ENCODE measurements at places on chromosomes 7 and 10.

DNA sequence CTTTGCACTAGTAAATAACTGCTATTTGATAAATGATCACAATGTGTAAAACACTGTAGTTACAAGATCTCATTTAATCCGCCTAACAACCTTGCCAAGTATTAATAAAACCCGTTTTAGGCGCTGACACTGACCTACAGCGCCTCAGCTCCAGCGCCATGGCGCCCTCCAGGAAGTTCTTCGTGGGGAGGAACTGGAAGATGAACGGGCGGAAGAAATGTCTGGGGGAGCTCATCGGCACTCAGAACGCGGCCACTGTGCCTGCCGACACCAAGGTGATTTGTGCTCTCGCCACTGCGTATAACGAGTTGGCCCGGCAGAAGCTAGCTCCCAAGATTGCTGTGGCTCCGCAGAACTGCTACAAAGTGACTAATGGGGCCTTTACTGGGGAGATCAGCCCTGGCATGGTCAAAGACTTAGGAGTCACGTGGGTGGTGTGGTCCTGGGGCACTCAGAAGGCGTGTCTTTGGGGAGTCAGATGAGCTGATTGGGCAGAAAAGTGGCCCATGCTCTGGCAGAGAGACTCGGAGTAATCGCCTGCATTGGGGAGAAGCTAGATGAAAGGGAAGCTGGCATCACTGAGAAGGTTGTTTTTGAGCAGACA, 1.1 kb upstream of the TNPO3 start:
- no peak for DNase-seq

- DNase-seq = no peak
Observed at GRCh38 chr7:78607099-78607498, 808.5 kb downstream of the PHTF2 start.

DNA sequence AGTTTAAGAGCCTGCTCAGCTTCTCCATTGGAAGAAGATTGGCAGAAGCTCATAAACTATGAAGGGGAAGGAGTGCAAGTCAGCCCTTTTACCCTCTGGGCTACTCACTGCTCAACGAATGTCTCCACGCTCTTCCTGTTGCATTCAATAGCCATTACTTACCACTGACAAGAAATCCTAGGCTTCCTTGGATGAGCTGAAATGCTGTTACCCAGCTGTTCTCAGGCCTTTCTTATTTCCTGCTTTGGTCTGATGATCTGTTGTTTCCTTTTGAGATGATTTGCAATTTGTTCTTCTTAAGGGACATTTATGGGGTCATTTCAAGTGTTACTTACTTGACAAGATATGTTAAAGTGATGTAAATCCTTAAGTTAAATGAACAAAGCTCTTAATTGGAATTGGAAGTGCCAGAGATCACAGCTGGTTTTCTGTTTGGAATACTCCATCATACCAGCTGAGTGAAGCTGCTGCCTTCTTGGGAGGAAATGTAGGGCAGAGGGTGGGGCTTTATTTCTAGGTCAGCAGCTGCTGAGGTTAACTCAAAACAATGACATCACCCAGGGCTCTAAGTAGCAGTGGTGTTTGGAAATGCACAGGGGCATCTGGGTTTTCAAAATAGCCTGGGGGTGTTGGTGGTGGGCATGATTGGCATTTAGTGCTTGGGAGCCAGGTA, 170.0 kb downstream of the PRKCQ start:
- no peak for DNase-seq

- DNase-seq = no peak
Observed at GRCh38 chr7:39681887-39682441, 58.6 kb downstream of the RALA start.

- no peak for DNase-seq
Observed at GRCh38 chr10:118978998-118979350, 50.5 kb upstream of the NANOS1 start.

- DNase-seq = no peak
Observed at GRCh38 chr10:132554991-132555647, 17.5 kb downstream of the INPP5A start.

DNA sequence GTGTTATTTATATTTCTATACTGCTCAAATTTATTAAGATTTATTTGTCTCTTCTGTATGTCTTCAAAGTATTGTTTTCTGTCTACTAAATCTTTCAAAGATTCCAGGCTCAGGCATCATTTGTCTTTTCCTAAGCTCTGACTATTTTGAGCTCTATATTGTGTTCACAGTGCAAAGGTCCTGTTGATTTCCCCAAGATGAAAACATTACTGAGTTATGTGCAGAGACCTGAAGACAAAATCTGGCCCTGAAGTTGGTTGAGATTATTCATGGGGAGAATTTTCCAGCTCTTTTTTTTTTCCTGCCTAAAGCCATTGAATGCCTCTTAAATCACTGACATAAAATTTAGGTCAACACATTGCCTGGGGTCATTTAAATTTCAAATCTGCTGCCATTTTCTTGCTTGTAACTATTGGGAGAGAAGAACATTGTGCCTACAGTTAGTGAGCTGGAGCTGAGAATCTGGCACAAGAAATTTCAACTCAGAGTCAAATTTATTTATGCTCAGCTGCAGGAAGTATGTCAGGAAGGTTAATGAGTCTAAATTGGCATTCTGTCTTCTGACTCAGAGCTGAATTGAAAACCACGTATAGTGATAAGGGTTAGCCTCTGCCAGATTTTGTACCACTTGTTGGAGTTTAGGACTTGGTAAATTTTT, 31.6 kb downstream of the CSTF2T start:
- DNase-seq = no peak

GRCh38 chr10:71277914-71278665, 41.0 kb upstream of the SLC29A3 start:
- DNase-seq = no peak

DNA sequence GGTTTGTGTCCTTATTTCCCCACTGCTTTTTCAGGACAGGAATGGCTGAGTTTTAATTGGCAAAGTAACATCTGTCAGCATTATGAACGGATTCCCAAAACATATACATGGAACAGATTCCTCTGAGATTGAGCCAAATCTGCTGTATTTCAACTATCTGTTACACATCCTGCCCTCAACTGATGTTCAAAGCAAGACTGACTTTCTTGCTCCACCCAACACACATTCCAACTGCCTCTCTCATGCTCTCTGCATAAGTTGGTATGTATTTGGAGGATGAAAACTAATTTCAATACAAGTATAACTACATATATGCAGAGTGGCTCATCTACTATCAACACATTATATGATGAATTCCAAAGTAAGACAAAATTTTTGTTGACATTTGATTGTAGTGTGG, 342.2 kb downstream of the GATA3 start:
- DNase-seq = no peak
